ENCODE measurements at places on chromosomes 6 and 20.
A peak's percentile ranks its signal among the peaks of the same experiment; 100 is the strongest.

DNA sequence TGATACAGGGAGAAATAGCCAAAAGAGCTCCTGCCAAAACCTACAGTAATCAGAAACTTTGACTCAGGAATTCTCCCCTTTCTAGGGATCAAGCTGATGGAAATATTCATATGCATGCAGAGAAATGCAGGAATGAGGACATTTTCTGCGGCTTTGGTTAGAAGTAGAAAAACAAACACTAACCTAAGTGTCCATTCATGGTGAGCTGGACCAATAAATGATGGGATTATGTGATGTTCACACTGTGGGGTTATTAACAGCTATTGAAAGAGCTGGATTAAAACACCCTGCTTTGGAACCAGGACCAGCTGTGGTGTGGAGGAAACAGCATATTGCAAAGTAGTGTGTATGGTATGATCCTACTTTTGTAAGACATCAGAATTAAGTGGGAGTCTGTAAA is 143.1 kb downstream of the SYCP2 start:
- DNase-seq, result no peak

DNA sequence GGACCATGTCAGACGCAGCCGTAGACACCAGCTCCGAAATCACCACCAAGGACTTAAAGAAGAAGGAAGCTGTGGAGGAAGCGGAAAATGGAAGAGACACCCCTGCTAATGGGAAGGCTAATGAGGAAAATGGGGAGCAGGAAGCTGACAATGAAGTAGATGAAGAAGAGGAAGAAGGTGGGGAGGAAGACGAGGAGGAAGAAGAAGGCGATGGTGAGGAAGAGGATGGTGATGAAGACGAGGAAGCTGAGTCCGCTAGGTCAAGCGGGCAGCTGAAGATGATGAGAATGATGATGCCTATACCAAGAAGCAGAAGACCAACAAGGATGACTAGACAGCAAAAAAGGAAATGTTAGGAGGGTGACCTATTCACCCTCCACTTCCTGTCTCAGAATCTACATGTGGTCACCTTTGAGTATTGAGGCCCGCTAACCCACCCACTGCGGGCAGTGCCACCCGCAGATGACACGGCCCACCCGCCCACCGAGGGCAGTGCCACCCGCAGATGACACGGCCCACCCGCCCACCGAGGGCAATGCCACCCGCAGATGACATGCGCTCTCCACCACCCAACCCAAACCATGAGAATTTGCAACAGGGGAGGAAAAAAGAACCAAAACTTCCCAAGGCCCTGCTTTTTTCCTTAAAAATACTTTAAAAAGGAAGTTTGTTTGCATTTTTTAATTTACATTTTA is 43.3 kb downstream of the MGME1 start:
- DNase-seq, result no peak

- DNase-seq, result no peak
These were observed 4.6 kb downstream of the UNC93A start for GRCh38 chr6:167295495-167296292.

DNA sequence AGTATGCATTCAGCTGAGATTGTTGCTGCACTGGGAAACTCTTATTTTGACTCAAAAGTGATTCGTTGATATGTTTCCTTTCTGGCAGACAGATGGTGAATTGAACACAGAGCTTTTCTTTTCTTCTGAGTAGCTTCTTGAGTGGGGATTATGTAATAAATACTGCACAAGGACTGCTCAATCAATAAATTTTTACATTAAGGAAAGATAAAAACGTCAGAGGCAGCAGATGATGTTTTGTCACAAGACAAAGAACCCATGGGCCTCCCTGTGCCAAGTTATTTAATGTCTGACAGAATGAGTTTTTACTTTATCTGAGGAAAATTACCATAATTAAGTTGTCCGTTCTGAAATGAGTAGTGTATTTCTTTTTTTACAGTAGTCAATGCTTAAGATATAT is 460.3 kb downstream of the UTRN start:
- DNase-seq, result no peak

DNA sequence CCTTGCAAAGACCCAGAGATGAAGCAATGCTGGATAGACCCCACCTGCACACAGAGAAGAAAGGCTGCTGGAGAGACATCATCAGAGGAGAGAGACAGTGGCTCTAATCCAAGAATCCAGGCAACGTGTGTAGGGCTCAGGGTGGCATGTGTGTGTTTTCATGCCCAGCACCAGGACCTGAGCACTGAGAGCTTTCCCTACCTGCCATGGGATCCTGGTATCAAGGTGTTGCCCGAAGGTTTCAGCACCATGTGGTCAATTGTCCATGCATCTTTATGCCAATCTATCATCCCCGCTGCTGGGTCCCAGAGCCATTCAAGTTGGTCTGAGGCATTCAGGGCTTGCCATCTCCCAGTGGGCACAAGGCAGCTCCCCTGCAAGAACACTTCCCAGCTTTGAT is 7.5 kb upstream of the CD93 start:
- DNase-seq, result no peak

DNA sequence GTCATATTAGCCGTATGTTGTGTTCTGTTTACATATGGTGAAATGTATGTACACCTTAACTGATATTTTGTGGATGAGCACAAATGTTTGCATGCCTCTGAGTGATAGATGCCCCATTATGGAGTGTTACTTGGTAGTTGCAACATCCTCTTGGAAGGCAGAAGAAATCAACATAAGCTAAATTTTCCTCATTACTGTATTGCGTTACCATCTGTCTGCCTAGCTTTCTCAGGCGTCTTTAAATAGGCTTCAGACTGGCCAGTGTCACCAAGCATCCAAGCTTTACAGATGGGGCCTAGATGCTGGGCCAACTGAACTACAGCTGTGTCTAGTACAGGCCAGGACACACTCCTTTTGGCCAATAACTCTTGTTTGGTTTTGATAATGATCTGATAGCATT is 250.6 kb downstream of the SAMD5 start:
- DNase-seq, result peak; percentile 3

DNA sequence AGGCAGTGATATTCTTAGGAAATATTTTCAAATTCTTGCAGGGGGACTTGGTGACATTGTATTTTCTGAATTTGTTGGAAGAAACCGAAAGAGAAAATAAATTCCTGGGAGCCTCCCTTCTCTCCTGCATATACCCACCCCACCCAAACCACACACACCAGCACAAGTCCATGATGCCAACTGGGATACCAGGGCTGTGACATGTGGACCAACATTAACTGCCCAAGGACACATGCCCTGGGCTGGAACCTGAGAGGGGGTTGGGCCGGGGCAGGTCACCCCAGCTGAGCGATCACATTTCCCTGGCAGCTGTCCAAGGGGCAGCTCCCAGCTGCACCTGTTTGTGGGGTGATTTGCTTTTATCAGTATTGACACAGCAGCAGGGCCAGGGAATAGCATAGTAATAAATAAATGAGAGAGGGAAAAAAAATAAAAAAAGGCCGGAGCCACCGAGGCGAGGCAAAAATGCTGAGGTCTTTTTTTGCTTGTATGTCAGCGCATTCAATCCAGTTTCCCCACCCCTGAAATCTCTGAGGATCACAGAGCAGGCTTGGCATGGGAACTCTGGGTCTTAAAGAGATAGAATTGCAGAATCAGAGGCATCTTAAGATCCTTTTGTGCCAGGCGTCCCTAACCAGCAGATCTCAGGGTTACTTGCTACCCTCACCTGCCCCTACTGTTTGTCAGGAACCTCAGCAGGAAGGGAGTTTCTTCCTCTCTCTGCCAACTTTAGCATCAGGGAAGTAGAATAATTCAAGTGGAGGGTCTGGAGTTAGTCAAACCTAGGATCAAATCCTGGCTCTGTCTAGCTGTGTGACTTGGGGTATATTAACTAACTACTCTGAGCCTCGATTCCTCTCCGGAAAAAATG is 66.5 kb upstream of the PIM1 start:
- DNase-seq, result peak; percentile 71
